ENCODE measurements at places on chromosomes 11 and 22.

DNA sequence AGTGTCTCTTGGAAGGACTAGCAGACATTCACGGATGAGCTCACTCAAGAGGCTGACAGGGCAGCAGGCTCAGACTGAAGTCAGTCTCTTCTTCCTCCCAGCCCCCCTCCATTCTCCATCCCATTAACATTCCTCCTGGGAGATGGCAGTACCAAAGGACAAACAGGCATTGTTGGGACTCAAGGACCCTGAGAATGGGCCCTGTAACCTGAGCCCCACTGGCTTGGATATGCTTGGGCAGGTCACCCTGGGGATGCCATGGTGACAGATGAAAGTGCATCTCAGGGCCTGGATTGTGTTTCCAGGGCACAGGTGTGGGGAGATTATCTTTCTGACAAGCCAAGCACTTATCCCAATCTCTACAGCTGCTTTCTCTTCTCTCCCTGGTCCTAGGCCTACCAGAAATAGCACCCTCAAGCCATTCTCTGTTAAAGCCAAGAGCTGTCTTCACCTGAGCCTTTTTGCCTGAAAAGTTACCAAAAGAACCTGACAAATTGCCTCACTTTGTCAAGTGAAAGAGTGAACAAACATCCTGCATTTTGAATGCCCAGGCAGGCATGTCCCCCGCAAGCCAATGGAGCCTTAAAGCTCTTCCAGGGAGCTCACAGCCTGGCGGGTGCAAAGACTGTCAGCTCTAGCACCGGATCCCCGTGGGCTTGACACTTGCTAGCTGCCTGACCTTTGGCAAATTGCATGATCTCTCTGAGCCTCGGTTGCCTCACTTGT, 366.0 kb upstream of the NARS2 start:
- no peak for DNase-seq

DNA sequence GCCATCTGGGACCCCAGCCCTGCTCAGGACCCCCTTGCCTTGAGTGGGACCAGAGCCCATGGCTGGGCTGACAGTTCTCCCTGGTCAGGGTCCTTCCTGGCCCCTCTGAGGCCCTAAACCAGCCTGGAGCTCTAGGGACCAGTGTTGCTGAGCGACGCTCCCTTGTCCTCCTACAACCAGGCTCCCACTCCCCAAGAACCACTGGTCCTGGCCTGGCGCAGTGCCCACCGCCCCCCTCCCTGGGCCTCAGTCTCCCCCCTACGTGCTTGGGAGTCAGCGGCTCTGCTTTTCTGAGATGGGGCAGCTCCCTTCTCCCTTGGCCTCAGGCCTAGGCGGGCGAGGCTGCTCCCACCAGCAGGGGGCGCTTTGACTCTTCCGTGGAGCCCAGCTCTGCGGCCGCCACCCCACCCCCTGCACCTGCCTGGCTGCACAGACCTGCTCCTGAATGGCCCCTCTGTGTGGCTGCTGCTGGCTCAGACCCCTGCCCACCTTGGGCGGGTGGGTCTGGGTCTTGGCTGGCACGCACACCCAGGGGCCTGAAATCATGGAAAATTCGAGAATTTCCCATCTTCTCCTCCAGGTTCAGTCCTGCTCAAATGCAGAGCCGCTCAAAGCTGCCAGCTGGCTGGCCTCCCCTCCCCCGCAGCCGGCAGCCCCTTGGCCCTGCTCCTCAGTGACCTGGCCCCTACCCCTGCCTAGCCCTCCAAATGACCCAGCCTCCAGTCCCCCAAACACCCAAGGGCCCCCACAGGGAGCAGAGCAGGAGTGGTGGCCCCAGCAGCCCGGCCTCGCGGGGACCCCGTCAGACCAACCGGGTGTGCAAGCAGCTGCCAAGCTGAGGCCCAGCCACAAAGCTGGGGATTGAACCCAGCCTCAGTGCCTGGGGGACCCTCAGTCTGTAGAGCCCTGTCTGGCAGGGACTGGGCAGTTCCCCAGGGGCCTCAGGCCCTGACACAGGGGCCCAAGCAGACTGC, 9.1 kb downstream of the PRR33 start:
- DNase-seq, result no peak

GRCh38 chr22:24789516-24789915, 15.0 kb upstream of the PIWIL3 start:
- no peak for DNase-seq

DNA sequence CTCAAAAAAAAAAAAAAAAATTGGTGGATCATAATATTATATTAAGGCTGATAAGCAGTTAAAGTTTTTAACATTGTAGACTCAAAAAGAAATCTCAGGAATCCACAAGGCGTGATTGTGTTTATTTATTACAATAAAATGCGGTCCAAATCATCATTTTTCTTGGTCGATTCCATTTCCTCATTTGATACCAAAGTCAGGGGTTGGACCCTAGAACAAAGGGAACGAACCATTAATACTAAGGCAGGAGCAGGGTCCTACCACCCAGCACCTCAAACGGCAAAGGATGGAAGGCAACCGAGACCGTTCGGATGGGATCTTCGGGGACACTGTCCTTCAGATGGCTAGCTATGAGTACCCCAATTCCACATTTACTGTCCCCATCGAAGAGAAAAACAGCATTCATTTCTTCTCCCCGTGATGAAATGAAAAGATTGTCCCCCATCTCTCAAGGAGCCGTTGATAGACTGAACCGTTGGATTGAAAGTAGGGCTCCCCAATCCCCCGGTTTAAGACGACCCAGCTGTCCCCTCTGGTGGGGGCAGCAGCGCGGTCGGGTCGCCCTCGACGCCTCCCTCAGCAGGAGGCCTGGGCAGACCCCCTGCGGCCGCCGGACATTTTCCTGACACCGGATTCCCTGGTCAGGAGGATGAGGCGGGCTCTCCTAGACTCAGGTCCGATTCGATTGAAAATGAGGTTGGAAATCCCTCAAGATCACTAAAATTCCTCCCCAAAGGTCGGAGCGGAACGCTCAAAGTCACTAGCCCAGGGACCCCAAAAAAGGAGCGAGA, 607 bp downstream of the DMC1 start:
- no peak for DNase-seq

- no peak for DNase-seq
These were observed 289.6 kb downstream of the ETS1 start for GRCh38 chr11:128297805-128298204.

DNA sequence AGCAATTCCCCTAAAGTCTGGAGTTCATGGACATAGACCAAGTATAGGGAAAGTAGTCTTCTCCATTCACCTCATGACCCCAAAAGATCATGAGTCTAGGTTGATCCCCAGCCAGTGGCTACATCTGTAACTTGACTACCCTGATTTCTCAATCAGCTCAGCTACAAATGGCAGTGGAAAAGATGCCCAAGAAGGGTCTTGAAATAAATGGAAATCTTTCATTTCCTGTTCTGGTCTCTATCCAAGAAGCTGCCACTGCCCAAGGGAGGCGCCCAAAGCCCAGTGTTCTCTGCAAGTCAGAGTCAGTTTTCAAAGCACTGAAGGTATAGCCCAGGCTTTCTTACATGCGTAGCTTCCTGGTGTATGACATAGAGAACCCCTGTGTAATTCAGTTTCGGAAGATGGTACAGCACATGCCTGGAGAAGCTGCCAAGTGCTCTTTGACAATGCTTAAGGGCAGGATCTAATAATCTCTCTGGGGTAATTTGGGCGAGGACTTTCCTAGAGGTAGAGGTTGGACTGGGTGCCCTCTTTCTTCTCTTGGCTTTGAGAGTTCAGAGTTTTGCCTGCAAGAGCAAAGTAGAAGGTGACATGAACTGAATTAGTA, 101.1 kb downstream of the ADAMTS15 start:
- DNase-seq, result no peak

DNA sequence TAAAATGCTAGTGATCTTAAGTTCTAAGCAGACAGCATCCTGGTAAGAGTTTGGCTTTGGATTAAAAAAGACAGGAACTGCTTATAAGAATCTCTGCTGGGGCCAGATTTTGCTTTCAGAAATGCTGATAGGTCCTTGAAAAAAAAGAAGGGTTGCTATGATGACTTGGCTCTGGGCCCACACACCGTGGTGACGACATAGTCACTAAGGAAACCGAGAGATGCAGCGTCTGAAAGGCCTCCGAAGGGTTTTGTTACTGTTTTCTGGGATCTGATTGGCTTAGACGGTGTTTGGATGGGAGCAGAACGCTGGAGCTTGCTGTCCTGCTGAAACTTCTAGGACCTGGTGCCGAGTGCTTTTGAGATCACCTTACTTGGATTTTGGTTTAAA, 8.4 kb downstream of the FAM118A start:
- peak; percentile 61 for DNase-seq

DNA sequence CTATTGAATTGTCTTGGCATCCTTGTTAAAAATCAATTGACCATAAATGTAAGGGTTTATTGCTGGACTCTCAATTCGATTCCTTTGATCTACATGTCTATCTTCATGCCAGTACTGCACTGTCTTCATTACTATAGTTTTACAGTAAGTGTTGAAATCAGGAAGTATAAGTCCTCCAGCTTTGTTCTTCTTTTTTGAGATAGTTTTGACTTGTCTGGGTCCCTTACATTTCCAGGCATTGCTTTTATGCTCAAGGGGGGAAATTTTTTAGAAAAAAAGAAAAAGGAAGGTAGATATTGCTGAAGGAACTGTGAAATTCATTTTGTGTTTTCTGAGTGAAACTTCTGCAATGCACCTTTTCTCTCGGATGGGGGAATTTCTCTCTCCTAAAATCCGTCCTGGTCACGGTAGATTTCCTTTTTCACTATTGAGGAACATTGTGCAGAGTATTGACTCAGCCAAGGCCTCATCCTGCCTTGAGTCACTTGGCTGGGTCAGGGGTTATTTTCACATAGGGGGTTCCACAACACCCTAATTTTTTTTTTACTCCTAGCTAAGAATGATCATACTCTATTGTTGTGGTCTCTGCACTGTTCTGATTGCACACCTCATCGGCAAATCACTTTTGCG, 2.8 kb upstream of the ACER3 start:
- DNase-seq, result no peak

DNA sequence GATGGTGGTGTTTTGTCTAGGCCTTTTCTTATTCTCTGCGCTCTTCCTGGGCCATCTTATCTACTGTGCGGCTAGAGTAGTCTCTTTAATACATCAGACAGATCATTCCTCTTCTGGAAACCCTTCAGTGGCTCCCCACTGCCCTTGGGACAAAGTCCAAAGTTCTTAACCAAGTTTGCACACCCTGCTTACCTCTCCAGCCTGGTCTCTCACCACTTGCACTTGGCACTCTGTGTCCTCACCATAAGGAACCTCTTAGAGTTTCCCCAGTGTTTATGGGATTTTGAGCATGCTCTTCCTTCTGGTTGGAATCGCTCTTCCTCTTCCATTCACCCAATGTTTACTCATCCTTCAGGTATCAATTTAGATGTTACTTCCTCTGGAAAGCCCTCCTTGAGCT, 5.2 kb upstream of the SPTBN2 start:
- no peak for DNase-seq

DNA sequence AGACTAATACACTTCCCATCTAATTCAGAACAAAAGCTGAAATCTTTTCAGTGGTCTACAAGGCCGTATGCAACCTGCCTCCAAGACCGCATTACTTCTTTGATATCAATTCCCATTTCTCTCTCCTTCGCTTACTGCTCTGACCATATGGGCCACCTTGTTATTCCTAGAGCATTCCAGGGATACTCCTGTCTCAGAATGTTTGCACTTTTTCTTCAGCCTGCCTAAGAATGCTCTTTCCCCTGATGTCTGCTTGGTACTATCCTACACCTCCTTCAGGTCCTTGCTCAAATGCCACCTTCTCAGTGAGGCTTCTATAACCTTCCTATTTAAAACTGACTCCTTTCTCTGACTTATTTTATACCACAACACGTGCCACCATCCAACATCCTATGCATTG, 71.2 kb downstream of the MAML2 start:
- DNase-seq, result no peak

GRCh38 chr22:21818487-21819182, 48.8 kb downstream of the MAPK1 start:
- DNase-seq, result no peak

DNA sequence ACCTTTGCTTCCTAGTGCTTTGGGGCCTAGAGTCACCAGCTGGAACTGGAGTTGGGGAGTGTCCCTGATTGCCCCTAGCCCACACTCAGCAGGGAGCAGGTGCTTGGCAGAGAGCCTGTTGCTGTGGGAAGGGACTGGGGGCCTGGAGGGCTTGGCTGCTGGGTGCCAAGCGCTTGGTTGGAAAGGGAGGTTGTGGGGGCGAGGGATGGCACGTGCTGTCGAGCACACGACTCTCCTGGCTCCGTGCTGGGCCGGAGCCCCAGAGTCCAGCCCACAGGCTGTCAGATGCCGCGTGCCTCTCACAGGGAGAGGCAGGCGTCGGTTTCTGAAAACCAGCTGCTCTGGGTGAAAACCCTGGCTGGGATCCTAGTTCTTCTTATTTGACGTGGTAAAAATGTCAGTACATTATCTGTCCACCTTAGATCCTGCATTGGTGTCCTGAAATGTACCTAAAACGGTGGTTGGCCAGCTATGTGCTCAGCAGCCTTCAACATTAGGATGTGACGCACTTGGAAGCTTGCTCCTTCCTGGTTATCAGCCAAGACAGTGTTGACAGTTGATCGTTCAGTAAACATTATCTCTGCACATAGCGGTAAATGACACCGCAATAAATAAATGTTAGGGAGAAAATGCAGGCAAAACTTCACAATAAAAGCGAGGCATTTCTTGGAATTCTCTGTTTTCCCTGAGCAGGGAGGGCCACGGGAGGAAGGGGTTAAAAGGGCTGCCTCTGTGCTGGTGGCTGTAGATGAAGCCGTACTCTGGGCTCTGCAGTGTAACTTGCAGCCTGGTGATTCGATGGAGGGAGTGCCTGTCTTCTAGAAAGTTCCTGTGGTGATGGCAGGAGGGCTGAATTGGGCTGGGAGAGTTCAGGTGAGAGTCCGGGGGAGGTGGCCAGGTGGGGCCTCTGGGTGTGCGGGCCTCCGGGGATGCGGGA, 29.2 kb downstream of the GRAMD4 start:
- no peak for DNase-seq

DNA sequence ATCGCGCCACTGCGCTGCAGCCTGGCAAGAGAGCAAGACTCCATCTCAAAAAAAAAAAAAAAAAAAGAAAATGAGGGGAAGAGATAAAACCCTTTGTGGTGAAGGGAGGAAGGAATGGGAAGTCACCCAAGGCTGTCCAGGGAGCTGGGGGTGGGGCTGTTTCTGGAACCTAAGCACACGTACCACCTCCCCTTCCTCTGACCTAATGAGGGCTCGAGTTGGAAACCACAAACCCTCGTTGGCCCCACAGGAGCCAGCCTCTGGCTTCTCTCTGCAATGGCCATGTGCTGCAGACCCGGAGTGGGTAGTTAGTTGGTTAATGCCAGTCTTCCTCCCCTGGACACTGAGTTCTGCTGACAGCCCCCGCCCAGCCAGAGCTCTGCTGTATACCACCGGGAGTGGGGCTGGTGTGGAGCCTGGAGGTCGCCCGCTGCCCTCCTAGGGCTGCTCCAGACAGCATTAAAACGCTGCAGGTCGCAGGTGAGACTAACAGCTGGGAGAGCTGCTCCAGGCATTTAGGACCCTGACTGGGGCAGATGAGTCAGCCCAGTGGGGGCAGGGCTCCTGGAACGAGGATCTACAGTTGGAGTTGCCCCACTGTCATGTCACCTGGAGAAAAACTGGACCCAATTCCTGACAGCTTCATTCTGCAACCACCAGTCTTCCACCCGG, at the start of gene LGALS12:
Gene LGALS12, plus strand, starts transcription at position 228 of the 672 bp plus-strand sequence. Its CDS starts 375 bp downstream, at position 603.
- no peak for DNase-seq

GRCh38 chr11:63719987-63720386, 38.7 kb downstream of the RTN3 start:
- no peak for DNase-seq

All from left renal pelvis (tissue), 4 donors.